ENCODE measurements at places on chromosomes 7 and 10.

DNA sequence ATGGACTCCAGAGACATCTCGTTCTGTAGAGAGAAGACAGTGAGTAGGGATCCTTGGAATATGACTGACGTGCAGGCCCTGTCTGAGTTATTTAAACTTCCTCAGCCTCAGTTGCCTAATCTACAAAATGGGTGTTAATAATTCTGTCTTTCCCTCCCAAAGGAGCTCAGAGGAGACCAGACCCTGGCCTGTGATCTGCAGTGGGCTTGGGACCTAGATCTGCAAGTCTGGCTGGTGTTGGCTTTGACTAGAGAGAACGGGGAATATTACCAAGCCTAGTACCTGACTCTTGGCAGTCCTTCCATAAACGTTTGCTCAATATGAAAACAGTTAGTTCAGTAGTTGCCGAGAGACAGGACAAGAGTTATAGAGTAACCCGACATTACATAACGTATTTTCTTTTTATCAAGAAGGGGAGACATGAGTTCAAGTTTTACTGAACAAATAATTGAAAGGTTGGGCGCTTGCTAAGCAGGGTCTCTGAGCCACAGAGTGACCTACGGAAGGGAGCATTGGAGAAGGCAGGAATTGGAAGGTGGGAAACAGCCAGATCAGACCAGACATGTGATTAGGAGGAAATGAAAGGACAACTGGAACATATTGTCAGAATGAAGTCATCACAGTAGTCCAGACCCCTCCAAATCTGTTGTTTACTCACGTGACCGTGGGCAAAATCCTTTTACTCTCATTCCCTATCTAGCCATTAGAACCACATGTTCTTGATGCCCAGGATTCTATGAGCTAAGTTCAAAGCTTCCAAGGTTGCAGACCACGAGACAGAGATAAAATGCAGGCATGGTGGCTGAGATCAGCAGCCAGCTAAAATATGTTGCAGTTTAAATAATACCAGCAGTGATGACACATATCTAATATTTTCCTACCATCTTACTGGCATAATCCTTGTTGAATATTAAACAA, 10.9 kb upstream of the CYP3A4 start:
- DNase-seq: no peak

GRCh38 chr10:79440281-79440680, 5.1 kb downstream of the ZCCHC24 start:
- no peak for DNase-seq

DNA sequence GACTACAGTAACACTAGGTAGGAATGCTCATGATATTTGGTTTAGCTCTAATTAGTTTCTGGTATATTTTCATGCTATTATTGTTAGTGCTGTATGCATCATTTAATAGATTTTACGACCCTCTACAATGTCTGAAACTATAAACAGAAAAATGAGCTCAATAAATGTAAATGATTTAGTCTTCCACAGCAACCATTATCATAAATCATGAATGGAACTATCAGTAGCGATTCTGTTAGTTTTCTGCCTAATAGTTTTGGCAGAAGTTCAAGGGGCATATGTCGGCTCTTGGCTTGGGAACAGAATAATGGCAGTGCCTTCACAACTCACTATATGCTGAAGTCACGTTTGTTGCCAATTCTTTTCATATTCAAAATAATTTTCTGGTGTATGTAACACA, 494.8 kb downstream of the PARD3 start:
- DNase-seq: no peak

- no peak for DNase-seq
Measured at GRCh38 chr7:38704041-38704547, 72.9 kb upstream of the AMPH start.

DNA sequence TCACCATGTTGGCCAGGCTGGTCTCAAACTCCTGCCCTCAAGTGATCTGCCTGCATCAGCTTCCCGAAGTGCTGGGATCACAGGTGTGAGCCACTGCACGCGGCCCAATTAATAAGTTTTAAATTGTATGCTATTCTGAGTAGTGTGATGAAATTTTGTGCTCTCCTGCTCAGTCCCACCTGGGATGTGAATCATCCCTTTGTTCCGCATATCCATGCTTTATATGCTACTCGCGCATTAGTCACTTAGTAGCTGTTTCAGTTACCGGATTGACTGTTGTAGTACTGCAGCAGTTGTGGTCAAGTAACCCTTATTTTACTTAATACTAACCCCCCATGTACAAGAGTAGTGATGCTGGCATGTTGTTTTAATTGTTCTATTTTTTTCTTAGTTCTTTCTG, 47.3 kb upstream of the OIT3 start:
- no peak for DNase-seq

DNA sequence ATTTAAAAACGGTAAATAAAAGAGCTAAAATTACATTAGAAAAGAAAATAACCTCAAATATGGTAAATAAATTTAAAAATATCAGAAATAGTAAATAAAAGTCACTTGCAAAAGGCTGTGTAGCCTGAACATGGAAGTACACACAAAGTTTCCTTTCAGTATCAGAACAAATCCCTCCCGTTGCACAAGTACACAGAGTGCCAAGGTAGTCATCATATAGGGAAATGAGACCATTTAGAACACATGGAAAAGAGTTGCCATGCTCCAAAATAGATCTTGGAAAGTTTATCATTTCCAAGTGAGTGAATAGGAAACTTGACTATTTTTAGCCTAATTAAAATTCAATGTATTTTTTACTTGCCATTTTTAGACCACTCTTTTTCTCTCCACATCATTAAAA, 11.6 kb downstream of the CALCR start:
- no peak for DNase-seq

DNA sequence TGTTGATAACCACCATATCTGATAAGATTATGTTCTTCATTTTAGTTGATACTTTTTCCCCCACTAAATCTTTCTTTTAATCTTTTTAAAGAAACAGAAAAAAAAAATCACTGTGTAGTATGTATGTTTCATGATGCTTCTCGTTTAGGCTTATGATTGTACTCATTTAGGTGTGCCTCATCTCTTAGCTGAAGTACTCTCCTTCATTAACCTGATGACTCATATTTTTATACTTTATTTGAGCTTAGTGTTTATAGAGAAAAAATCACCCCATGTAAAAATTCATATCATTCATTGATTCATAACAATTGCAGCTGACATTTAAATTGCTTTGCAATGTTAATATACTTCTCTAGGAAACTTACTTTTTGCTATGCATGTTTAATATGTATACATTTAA, 158.9 kb downstream of the MLLT10 start:
- no peak for DNase-seq

GRCh38 chr7:153258686-153259085, 499.1 kb downstream of the ACTR3B start:
- DNase-seq: no peak

- no peak for DNase-seq
Measured at GRCh38 chr7:84264396-84264795, 69.8 kb upstream of the SEMA3A start.
